Activated naive CD8-positive, alpha-beta T cell treated with anti-CD3 and anti-CD28 coated beads, Interleukin-2, amount 10 ng/mL, durations not matched to agents 7 days and 5 days (primary cell): ENCODE measurements at places on chromosomes 2 and 18. TPM values are rescaled to one million over a fixed set of nuclear protein-coding genes. Genes with fewer than 3 reads are reported as not detected.

Gene MARCO
- total RNA-seq = not detected

DNA sequence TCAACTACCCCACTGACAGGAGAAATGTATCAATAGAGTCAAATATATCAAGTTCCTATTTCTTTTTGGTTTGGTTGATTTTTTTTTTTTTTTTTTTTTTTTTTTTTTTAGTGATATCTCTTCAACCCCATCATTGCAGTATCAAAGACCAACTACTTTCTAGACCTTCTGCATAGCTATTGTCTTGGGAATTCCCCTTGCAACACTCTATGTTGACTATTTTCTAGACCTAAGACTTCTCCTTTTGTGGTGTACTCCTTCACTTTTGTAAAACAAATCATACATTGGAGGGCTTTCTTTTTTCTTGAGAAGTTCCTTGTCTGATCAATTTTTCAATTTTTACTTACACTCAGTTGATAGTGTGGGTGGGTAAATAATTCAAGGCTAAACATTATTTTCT, 46.5 kb upstream of the NR4A2 start:
- DNase-seq = no peak

Gene CIB4
- total RNA-seq = not detected

Gene UPP2
- total RNA-seq = not detected

DNA sequence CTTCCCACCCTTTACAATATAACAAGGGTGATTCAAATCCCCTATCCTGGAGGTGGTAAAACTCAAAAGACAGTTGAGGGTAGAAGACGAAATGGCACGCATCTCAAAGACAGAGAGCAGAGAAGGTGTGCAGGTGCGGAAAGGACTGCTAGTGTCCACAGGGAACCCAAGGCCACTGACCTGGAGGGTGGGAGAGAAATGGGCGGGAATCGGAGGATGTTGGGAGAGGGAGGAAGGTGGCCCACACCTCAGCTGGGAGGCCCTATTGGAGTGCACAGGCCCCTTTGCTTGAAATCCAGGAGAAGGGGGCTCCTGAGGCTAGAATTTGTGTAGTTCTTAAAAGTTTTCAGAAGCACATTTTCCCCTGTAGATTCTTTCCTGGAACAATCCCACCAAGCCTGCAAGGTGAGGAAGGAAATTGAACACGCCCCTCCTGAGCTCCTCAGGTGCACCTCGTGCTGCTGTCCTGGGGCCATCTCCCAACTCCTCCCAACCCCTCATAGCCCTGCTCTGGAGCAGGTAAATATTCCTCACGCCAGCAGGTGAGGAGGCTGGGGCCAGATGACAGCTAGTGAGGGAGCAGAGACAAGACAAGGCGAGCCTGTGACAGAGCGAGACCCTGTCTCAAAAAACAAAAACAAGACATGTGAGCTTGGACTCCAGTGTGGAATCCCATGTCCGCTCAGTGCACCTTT, 99.3 kb downstream of the MCFD2 start:
- no peak for DNase-seq

DNA sequence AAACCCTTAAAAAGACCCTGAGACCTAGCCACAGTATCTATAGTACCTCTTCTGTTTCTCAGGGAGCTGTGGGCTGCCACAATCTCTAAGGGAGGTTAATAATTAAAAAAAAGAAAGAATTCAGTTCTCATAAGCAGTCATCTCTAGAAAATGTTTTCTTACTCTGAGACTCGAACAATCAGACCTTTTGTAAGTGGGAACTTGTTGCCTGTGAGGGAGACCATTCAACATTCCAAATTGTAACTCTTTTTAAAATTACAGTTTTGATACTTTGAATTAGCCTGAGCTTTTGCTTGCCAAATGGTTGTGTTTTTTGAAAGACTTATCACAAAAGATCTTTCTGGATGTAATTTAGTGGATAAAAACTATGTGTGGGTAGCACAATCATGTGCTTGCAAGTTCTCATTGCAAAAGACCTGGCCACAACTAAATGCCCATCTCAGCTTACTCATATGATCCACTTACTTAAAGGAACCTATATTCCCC, 33.3 kb downstream of the IL1R2 start:
- DNase-seq = no peak

- DNase-seq = no peak
Measured at GRCh38 chr18:34866739-34867138, 156.6 kb downstream of the DTNA start.

GRCh38 chr18:35377875-35378573, 887 bp upstream of the ZNF396 start:
- DNase-seq = no peak

Gene SCN7A
- total RNA-seq = not detected

GRCh38 chr2:181474222-181474881, 17.2 kb downstream of the ITGA4 start:
- DNase-seq = no peak

DNA sequence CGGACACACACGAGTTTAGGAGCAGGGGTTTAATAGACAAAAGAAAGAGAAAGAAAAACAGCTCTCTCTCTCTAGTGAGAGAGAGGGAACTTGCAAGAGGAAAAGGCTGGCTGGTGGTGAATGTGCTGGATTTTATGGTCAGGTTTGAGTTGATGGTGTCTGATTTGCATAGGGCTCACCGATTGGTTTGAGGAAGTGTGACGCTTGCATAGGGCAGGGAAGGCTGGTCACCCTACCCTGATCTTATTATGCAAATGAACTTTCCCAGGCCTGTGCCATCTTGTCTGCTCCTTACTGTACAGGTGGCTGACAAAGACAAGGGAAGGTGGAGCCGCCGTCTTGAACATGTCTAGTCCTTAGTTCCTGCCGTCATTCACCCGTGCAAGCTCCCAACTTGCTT, 408.9 kb downstream of the RIT2 start:
- no peak for DNase-seq

DNA sequence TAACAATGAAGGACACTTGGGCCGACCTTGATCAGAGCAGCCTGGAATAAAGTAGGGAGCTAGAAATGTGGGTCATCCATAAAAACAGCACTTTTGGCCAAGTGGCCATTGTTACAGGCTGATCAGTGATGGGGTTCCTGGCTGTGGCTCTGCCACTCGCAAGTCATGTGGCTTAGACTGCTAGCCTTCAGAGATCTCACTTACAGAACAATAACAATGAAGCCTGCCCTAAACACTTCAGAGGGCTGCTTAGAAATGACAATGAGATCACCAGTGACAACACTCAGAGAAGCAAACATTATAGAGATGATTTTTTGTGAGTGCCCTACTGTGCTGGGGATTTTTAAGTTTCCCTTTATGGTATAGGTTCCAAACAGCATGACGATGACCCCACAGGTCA, 107.9 kb upstream of the LMAN1 start:
- no peak for DNase-seq

- no peak for DNase-seq
Measured at GRCh38 chr2:226187616-226188015, 612.0 kb downstream of the IRS1 start.

DNA sequence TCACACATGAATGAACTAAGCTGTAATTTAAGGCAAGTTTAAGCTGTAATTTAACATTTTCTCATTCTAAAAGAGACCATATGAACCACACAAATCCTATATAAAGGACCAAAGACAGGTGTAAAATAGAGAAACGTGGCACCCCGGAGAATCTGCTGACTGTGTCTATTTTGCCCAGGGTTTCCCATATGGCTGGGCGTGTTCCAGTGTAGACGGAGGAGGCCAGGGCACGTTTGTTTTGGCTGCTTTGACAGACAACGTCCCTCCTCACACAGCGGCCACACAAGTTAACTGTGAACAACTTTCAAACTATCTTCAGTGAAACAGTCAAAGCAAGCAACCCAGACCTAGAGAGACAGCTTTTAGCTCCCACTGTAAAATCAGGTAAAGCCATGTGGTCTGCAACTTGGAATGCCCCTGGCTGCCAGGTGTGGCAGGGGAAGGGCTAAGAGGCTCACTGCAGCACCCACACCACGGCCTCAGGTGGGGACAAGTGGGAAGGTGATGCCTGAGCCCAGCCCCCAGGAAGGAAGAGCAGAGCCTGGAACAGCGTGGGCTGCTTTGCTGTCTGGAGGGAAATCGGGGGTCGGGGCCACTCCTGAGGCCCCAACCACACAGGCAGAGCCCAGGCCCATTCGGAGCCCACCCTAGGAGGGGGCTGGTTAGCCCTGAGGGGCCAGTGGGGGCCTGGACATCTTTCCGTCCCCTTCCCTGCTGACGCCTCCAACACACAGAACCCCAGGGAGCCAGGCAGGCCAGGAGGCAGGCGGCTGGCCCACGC, 40.7 kb downstream of the SLC66A2 start:
- no peak for DNase-seq

Gene MAPK4
- not detected for total RNA-seq

- DNase-seq = no peak
Measured at GRCh38 chr2:198113316-198113715, 308.9 kb downstream of the PLCL1 start.

Gene SPC25
- 35.6 TPM for total RNA-seq

Gene SCG2
- not detected for total RNA-seq

- DNase-seq = no peak
Measured at GRCh38 chr2:69509011-69509749, 71.9 kb upstream of the NFU1 start.

DNA sequence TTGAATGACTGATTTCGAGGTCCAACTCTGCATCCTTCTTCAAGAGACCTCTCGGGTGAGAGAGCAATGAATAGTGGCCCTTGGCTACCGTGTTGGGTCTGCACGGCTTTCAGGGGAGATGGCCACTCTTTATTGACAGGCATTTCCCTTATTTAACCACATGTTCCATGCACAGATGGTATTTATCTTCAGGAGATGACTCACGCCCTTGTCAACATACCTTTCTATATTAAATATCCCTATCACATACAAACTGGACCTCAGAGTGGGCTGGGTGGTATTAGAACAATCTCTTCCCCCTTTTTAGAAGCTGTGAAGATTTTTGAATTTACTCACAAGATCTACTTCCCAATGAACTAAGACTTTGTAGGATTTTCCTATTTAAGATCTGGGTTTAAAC, 109.6 kb upstream of the CDC42EP3 start:
- DNase-seq = no peak

Gene LIMS4
- 0.88 TPM for total RNA-seq

DNA sequence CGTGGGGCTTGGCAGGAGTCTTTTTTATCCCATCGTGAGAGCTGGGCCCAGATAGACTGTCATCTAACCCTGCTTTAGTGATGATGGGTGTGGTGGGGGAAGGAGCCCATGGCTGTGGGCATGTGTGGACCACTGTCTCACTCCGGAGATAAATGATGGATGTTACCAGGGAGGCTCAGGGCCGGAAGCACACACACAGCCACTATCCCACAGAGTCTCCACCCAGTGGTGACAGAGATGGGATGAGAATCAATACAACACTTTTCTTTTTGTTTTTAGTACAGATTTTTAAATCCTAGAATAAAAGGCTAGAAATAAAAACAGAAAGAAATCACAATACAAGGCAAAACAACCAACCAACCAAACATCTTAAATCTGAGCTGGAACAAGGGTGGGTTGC, 233.4 kb downstream of the SOX11 start:
- DNase-seq = no peak

DNA sequence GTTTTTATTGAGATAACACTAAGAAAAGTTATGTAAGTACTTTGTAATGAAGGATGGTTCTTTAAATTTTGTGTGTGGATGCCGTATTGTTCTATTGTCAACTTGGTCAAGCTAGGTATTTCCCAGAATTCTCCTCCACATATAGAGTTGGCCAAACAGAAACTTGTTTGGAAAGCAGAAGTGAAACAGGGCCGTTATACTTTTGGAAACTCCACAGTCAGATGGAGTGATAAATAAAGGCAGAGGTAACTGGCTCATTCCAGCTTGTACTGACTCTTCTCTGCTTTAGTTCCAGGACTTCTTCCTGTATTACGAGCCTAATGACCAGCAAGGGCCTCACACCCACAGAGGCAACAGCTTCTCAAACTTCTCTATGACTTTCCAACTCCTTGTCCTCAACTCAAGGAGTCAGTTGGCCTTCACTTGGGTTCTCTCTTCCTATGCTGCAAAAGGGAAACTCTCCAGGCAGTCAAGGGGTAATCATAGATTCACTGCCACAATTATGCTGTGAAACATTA, 16.4 kb upstream of the STARD7 start:
- no peak for DNase-seq

Gene TMX3
- total RNA-seq = 65.3 TPM
